IPS DF 6.9 (cell line): ENCODE measurements at places on chromosomes 4 and X.

DNA sequence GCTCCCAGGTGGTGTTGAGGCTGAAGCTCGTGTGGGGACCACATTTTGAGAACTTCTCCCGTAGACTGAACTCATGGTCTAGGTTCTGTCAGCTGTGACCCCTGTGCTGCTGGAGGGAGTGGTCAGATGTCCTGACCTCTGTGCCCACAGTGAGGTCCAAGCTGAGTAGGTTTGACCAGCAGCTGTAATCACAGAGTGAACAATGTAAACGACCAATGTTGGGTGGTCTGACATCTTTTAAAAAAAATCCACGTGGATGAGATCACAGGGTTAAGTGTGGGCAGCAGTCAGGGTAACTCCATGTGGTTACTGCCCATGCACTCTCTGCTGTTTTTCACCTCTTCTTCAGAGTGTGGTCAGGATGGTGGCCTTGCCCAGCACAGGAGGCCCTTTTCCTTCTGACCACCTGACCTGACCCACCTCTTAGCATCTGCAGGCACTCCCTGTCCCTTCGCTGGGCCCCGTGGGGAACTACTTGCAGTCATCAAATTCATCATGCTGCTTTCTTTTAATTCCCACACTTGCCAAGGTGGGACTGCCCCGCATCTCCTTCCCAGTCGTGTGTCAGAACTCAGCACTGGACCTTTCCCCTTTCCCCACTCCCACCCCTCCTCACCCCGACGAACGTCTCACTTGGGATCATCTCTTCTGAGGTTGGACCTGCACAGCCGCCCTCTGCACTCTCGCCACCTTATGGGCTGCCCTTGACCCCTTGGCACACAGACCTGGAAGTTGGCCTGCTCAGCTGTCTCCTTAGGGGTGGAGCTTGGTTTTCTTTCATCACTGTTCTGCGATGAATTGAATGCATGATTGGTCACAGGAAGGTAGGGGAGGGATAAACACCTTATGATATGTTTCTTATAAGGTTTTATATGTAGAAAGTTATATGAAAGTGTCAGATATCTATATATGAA lies 120.1 kb downstream of the PTTG2 start:
- no peak for DNase-seq

GRCh38 chr4:47926667-47927258 lies 12.4 kb upstream of the NFXL1 start:
- DNase-seq, result no peak

DNA sequence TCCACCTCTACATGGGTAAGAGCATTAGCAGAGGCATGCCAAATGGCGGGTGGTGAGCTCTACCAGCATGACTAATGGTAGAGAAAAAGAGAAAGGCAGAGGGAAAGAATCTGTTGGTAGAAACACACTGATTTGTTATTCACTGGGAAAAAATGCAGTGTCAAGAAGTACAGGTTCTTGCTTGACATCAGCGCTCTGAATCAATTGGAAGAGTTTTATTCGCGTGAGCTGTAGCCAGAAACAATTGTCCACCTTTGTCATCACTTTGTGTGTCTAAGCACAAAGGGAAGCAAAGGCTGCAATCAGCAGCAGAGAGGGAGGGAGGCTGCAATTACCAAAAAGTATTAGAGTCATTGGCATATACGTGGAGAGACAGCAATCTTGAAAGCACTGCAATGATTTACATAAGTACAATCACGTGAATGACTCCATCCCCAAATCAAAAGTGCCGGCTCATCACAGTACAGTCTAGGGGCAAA lies 67.7 kb upstream of the HS3ST1 start:
- DNase-seq, result no peak

DNA sequence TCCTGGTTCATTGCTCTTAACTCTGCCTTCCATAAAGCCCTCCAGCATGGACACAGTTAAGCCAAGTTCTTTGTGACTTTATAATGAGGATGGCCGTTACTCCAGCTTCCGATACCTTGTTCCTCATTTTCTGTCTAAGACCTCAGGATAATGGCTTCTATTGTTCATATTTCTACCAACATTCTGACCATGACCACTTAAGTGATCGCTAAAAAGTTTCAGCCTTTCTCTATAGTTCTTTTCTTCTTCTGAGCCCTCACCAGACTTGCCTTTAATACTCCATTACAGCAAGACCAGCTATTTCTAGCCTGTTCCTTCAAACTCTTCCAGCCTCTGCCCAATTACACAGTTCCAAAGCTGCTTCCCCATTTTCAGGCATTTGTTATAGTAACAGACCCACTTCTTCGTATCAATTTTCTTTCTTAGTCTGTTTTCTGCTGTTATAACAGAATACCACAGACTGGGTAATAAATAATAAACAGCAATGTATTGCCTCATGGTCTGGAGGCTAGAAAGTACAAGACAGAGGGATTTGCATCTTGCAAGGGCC lies 12.3 kb downstream of the RNF175 start:
- no peak for DNase-seq

GRCh38 chr4:48812866-48813265 lies 18.0 kb upstream of the OCIAD1 start:
- DNase-seq, result no peak

GRCh38 chrX:69389101-69389501 lies 115.0 kb upstream of the NALF2 start:
- no peak for DNase-seq

GRCh38 chr4:80336582-80336981 lies 1.1 kb downstream of the CFAP299 start:
- no peak for DNase-seq

DNA sequence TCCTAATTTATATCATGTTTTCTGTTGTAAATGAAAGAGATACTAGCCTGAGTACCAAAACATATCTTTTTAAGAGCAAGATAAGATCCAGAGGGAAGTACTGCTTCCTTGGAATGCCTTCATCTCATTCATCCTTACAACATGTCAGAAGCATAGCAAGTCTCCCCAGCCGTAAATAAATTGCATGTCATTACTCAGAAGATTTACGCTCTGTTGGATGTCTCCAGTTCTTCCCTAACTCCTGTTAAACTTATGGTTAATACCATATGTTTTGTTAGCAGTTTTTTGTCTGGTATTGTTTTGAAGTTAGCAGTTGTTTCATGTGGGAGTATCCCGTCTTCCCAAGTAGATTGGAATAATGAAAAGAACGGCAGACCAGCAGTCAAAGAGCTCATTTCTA lies 7.5 kb upstream of the GPC3 start:
- no peak for DNase-seq
